ENCODE measurements at places on chromosomes 11 and 22. TPM values are rescaled to one million over a fixed set of nuclear protein-coding genes. Genes with fewer than 3 reads are reported as not detected.

DNA sequence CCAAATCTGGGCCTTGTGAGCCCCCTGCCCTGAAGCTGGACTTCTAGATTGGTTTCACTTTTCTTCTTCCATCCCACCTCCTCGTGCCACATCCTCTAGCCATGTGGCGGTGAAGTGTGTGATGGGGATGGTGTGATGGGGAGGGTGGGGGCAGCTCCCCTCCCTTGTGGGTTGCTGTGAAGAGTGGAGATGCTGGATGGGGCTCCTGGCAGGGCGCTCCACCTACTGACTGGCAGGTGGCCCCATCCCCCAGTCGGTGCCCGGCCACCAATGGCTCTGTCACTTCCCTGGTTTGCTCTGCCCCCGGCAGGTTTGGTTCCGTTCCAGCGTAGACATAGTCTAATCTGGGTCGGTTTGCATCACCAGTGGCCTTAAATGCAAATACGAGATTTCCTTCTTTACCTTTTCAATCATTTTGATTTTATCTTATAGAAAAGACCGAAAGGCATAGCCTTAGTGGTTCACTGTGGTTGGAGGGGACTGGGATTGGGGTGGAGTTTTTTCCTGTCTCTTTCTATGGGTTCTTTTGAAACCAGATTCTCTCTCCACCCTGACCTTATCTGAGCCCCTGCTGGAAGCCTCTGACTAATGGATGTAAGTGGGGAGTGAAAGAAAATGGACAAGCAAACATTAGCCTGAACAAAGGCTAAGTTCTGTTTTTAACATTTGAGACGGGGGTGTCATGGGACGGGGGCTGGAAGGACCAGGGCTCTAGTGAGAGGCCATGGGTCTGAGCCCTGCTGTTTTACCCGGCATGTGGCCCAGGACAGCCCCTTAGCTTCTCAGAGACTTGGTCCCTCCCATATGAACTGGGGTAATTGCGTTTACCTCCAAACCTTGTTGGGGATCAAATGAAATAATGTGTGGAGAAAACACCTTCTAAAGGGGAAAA, 149.3 kb downstream of the CACNA1I start:
- DNase-seq = no peak

DNA sequence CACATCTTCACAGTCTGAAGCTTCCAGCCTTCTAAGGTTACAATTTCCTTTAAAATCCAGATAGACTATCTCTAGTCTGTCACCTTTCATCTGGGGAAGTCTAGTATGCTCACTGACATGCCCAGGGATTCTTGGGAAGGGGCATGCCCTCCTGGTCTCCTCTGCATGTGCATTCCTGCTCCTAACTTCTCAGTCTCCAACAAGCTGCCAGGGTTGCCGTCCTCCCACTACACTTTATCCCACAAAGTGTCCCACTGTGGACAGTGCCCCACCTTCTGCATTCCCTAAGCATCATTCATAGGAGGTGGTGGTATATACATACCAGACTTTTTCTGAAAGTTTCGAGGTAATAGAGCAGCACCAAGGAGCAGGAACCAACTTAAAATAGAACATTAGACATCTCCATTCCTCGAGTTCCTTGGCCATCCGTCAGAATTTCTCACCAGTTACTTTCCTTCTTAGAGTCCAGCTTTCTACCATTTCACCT, 28.7 kb downstream of the EIF3F start:
- DNase-seq = no peak

DNA sequence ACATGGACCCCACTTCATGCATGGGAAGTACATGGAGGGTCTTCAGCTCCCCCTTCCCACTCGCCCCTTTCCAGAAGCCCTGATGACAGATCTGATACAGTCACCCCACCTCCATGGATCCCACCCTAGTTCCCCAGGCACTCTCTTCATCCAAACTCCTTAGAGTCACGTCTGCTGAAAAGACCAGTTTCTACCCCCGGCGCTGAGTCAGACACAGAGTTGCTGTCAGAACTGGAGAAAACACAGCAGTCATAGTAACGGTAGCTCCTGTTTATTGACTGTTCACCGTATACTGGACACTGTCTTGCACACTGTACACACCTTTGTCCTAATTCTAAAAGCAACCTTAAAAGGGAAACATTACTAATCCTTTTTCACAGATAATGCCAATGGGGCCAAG, 29.1 kb downstream of the DRD2 start:
- DNase-seq = no peak

DNA sequence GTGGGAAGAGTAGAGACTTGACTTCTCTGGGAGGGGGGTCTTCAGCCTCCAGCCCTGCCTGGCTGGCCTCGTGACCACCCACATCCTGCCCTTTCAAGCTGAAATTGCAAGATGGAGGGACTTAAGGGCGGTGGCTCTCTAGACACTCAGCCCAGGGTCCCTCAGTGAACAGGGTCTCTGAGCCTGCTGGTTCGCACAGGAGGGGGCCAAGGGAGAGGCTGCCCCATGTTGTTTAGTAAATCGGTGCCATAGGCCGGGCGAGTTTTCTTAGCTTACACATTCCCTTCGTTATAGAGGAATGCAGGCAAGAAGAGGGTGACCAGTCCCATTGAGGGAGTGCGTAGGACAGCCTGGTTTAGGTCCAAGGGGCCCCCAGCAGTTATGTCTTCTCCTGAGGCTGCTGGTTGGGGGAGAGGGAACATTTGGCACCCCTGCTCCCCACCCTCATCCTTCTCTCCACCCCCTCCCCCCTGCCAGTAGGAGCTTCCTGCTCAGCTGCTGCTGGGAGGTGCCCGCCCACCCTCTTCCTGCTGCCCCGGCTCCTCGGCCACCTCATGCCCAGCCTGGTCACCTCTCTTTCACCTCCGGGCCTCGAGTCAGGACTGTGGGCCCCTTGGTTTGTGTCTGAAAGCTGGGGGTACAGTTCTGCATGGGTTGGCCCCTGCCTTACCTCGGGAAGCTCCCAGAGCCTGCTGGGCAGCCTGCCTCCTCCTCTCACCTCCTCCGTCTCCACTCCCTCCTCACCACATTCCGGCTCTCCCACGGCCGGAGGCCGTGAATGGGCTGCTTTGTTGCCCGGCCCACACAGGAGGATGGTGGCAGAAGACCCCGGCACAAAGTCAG, 3.9 kb downstream of the FRMD8 start:
- no peak for DNase-seq

GRCh38 chr11:117914398-117914761, 14.8 kb downstream of the TMPRSS13 start:
- DNase-seq = no peak

CARD10 gene
- 46.0 TPM for total RNA-seq

DNA sequence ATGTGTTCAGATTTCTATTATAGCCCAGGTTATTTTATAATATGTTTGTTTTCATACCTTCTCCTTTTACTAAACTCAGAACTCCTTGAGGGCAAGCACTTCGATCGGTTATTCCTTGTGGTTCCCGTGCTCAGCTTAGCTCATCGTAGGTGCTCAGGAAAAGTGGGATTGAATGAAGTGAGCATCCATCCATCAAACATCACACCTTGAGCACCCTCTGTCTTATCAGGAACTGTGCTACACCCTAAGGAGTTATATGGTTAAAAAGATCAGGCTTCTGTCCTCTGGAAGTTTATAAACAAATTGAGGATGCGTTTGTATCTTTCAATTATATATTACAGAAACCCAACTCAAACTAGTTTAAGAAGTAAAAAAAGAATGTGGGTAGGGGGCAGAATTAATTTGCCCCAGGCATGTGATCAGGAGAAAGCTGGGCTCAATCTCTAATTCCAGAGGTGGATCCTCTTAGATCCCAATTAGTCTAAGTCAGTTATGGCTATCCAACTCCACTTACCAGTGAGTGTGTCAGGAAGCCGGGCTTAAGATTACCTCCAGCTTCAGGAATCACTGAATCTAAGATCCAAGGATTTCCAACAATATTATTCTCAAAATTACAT, 59.9 kb upstream of the RRAS2 start:
- peak; percentile 64 for DNase-seq

DNA sequence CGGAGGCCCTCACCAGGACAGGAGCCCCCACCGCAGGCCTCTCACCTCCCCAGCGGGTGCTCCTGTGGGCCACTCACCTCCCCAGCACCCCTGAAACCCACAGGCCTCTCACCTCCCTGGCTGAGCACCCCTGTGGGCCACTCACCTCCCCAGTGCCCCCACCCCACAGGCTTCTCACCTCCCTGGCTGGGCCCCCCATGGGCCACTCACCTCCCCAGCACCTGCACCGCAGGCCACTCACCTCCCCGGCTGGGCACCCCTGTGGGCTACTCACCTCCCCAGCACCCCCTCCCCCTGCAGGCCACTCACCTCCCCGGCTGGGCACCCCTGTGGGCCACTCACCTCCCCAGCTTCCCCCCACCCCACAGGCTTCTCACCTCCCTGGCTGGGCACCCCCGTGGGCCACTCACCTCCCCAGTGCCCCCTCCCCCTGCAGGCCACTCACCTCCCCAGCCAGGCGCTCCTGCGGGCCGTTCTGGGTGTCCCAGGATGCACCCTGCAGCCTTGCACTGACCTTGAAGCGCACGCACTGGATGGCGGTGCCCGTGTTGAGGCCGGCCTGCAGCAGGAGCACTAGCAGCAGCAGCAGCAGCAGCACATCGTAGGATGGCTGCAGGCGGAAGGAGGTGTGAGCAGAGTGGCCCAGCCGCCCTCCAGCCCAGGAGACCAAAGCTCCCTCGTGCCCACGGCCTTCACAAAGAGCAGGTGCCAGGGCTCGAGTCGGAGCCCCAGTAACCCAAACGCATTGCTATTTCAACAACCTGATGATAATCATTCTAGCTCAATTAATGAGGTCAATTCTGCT, 5.7 kb upstream of the TTLL8 start:
- no peak for DNase-seq

EIF3F gene
- total RNA-seq = 264 TPM

MS4A4A gene
- not detected for total RNA-seq

FXYD2 gene
- total RNA-seq = 361 TPM

- DNase-seq = peak; percentile 94
Observed at GRCh38 chr22:38218661-38219622, 17.1 kb downstream of the MAFF start.

DNA sequence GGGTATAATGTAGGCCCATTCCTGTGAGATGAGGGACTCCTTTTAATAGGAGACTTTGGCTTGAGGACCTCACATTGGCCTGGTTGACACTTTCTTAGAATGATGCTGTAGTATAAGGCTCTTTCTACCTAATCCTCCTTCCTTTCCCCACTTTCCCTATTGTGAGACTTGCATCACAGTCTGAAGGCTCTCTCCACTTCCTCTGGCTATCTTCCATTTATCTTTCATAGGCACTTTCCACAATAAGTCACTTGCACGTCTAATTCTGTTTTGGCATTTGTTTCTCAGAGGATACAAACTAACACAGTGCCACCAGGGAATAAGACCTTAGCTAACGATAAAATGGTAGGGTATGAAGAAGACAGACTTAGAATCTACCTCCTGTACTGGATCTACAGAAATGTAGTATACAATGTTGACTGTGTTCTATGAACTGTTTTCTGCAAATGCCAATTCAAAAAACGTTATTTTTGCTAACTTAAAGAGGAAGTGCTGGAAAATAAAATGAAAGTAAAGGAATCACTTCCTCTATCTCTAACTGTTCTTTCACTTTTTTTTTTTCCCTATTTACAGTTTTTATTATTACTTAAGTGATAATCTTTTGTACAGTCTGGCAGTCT, 17.9 kb upstream of the PDE3B start:
- DNase-seq = no peak

DNA sequence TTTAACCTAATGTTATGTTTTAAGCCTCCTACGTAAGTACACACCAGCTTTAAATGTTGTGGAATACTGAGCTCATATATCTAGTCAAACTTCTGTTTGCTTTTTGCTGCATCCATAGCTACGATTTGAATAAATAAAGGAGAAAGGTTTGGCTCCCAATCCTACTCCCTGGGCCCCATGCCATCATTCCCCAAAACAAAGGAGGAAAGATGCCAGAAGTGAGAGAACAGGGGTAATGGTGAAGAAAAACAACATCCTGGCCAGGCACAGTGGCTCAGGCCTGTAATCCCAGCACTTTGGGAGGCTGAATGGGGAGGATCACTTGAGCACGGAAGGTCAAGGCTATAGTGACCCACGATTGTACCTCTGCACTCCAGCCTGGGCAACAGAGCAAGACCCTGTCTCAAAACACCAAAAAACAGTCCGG, 26.5 kb downstream of the SCGB1A1 start:
- no peak for DNase-seq

TBX1 gene
- total RNA-seq = 0.50 TPM

DNA sequence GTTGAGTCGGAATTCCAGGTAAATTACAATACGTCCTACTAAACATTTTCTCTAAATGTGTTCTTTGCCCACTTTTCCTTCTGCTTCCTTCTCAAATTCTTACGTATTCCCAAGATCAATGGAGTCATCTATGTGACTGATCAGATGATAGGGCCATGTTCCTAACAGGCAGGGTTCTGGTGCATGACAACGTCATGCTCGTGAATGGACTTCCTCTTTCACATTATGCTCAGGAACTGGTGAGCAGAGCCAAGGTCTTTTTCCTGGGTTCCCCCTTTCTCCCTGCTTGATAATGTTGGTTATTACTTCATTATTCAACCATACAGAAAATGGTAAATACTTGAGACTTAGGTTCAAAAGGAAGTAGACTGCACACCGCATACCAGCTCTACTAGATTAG, 789.4 kb downstream of the OPCML start:
- no peak for DNase-seq

- DNase-seq = no peak
Observed at GRCh38 chr22:39520226-39521105, at the start of gene ATF4. Gene ATF4 (plus strand): TSS chr22:39520562. CDS start chr22:39521446, 884 bp downstream.
